ENCODE measurements at places on chromosomes 16 and 17.

- no peak for ATAC-seq
Observed at GRCh38 chr17:34015253-34015652, 239.8 kb upstream of the CCL2 start.

- ATAC-seq: no peak
Observed at GRCh38 chr16:24685539-24686432, 43.7 kb upstream of the TNRC6A start.

DNA sequence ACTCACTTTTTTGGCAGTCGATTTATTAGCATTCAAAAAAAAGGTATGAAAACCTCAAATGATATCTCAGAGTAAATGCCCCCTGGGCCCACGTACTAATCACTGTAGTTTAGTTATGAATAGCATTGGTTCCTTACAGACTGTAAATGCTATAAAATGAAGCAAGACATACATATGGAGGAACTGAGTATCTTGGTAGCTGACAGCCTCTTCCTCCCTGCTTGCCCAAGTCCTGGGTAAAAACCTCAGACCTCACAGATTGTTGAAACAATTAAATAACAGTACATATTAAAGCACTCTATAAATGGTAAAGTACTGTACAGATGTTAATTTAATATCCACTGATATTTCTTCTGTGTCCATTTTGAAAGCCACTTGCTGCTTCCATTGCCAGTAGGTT lies 33.2 kb upstream of the ABCC11 start:
- ATAC-seq: no peak

DNA sequence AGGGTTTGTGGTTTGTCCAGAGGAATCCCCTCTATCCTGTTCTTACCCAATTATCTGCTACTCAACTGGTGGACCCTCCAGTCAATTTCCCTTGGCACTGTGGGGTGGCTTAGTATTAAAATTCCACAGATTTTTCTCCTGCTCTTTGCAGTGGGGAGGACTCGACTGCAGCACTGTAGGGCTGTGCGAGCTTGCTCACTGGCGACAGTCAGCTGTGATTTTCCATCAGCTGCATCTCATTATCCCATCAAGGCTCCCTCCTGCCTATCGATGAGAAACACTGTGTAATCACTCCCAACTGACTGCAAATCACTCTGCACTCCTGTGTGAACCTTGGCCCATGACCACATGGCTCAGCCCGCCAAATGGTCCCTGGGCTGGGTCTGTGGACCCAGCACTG lies 90.5 kb upstream of the MAF start:
- ATAC-seq: no peak

DNA sequence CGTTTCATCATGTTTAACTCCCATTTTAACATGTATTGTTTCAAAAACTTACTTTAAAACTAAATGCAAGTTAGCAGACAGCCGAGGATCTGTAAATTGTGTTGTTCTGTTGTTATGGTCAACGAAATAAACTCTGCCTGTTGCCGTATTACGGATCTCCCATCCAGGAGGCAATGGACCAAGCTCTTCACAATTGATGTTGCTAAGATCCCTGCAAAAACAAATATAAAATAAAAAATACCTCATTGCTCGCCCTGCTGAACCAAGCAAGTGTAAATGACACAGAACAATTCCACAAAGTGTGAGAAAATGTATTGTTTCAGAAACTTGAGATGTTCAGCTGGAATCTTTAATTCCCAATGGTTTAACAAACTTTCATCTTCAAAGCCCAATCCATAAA lies 65.0 kb downstream of the CEP95 start:
- no peak for ATAC-seq

GRCh38 chr16:54817432-54817831 lies 113.2 kb upstream of the IRX5 start:
- ATAC-seq: no peak

GRCh38 chr17:78428836-78429617 lies 50.6 kb downstream of the PGS1 start:
- no peak for ATAC-seq

DNA sequence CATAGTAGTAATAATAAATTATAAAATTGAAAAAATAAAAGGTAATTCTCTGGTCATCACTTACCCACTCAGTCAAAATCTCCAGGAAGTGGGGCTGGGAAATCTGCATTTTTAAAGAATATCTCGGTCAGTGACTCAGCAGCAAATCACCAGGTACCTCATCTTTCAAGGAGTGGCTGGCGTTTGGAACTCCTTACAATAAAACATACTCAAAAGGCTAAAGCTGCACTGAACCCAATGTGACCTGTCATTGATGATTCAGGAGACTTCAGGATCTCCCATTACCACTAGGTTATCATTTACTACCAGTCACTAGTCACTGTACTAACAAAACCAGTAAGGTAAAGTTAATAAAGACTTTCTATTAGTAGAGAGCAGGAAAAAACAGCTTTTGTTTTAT lies 21.5 kb upstream of the RFFL start:
- ATAC-seq: peak; percentile 6

- no peak for ATAC-seq
Observed at GRCh38 chr17:55202896-55203295, 61.9 kb upstream of the HLF start.

DNA sequence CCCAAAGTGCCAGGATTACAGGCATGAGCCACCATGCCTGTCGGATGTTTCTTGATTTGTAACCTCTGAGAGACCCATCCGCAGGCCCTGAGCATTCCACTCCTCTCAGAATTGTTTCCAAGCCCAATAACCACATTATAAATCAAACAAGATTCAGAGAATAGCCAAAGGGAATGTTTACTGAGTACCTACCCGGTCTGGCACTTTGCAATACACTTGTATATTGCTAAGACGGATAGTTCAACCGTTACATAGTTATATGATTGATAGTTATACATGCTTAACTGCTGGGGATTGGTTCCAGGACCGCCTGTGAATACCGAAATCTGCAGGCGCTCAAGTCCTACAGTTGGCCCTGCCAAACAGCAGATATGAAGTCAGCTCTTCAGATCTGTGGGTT lies 3.0 kb upstream of the KAT8 start:
- ATAC-seq: no peak

DNA sequence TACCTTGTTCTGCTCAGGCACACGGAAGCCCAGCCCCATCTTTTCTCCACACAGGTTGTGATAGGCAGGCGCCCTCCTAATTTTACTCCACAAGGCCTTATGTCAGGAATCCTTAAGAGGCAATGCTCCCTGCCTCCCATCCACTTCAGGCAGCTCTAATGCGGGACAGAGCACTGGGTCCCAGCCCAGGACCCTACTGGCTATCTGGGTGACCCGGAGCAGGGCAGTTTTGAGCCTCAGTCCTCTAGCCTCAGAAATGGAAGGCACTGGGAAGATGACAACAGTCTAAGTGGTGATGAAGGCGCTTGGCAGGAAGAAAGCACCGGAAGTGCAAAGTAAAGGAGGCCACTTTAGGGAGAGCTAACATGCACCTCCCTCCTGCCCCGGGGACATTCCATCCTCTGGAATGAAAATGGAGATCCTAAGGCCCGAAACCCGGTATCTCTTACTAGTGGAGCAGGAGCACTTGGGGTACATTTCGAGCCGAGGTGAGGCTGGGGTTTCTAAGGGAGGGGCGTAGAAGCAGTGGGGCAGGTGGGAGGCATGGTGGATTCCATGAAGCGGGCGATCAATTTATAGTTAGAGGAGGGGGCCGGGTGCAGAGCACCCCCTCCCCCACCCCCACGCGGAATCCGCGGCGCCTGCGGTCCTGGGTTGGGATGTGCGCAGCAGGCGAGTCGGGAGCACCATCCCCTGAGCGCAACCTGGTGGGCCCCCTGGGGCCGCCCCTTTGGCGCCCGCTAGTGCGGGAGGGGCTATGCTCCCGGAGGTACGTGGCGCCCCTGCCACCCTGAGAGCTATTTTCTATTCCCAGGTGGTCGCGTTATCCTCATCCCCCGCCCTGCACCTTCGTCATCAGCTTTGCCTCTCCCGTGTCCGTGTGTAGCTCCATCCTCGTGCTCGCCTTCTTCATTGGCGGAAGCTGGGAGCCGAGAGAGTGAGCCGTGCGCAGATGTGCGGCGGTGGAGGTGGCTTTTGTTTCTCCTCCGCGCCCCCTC lies 4.9 kb downstream of the MT1F start:
- peak; percentile 61 for ATAC-seq

DNA sequence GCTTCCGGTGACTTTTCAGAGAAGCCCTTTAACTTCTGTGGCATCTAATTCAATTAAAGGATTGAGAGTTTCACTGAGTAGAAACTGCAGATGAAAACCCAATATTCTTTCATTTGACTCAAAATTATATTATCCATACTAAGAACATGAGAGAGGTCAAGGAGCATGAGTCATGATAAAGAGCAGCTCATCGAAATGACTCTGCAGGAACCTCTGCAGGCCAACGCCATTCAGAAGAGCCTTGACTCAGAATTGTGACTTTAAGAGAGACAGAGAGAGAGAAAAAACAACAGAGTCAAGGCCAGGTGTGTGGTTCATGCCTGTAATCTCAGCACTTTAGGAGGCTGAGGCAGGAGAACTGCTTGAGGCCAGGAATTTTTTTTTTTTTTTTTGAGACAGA lies 417.2 kb upstream of the XYLT1 start:
- ATAC-seq: peak; percentile 38

GRCh38 chr16:69924777-69925191 lies 26.4 kb upstream of the CLEC18A start:
- no peak for ATAC-seq

DNA sequence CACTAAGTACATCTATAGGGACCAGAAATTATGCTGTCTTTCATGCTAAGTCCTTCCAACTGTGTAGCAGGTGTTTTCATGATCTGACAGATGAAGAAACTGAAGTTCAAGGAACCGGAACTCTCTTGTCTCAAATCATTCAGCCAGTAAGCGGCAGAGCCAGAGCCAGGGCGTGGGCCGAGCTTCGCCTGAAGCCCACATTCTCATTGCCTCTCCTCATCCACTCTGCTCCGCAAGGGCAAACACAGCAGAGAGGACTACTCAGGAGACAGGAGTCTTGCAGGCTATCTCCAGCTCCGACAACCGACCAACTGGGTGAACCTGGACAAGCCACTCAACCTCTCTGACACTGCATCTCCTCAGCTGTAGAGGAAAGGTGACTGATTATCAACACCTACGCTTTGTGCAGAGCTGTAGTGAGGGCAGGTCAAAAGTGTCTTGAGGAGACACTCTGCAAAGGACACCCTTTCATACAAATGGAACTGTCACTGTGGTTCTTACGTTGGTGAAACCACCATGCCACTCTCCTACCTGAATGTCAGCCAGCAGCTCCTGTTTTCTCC lies 72.9 kb downstream of the CYTH1 start:
- ATAC-seq: peak; percentile 71

DNA sequence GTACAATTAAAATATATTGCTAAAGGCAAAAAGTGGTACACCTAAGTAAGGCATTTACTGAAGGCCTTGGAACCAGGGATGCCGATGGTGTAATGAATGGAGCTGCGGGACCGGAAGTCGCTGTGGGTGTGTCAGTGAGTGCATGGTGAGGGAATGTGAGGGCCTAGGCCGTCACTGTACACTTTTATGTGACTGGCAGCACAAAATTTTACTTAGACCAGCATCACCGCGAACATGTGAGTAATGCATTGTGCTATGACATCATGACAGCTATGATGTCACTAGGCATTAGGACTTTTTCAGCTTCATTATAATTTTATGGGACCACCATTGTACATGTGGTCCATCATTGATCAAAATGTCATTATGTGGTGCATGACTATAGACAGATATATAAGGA lies 14.7 kb downstream of the ALOX15B start:
- no peak for ATAC-seq

GRCh38 chr16:56417138-56417537 lies 8.2 kb downstream of the AMFR start:
- ATAC-seq: no peak
